ENCODE measurements at places on chromosomes 6 and 20.
A peak's percentile ranks its signal among the peaks of the same experiment; 100 is the strongest.

DNA sequence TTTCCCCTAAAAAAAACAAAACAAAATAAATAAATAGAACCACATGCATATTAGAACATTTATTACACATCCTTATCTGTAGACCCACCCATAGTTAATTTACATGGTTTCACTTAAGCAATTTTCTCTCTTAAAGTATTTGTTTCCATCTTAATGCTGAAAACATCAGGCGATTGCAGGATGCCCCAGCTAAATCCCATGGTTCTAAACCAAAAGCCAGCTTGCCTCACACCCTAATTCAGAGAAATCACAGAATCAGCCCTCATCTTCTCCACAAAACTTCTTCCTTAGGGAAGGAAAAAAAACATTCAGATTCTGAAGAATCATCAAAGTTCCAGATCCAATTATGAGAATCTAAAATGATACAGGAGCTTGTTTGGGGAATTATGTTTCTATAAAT lies 67.6 kb upstream of the MTHFD1L start:
- no peak for DNase-seq

DNA sequence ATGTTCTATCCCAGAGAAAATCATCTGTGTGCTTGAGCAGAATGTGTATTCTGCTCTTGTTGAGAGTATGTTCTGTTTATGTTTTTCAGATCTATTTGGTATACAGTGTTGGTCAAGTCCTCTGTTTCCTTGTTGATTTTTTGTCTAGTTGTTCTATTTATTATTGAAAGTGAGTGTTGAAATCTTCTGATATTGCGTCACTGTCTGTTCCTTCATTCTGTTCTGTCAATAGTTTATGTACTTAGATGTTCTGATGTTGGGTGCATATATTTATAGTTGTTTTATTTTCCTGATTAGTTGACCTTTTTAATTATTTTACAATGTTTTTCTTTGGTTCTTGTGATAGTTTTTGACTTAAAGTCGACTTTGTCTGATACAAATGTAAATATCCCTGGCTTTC lies 458.7 kb upstream of the HSF2 start:
- DNase-seq: no peak

DNA sequence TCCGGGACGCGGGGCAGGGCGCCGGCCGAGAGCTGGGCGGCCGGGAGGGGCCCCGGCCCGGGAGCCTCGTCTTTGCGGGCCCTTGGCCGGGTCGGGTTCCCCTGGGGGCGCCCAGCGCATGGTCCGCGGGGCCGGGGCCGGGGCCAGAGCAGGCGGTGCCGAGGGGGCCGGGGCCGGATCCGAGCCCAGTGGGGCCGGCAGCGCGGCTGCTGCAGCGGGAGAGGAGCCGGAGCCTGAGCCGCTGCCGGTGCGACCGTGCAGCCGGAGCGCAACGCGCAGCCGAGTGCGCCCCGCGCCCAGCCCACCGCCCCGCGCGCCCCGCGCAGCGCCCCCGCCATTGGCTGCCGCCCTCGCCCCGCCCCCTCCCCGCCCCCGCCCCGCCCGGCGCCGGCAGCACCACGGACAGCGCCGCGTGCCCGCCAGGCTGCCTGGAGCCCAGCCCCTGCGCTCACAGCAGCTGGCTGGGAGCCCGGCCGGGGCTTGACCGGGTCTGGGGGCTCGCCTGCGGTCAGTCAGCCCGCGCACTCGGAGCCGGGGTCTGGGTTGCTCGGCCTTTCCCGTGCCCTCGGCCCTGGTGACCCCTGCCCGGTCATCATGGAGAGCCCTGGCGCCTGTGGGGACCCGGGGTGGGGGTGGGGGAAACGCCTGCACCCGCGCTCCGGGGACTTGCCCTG lies at the start of gene HRH3:
Gene HRH3, minus strand, starts transcription at position 287 of the 674 bp plus-strand sequence. CDS start 308 bp downstream, outside the sequence.
- peak; percentile 41 for DNase-seq

GRCh38 chr6:147667082-147667481 lies 158.6 kb downstream of the SAMD5 start:
- no peak for DNase-seq

DNA sequence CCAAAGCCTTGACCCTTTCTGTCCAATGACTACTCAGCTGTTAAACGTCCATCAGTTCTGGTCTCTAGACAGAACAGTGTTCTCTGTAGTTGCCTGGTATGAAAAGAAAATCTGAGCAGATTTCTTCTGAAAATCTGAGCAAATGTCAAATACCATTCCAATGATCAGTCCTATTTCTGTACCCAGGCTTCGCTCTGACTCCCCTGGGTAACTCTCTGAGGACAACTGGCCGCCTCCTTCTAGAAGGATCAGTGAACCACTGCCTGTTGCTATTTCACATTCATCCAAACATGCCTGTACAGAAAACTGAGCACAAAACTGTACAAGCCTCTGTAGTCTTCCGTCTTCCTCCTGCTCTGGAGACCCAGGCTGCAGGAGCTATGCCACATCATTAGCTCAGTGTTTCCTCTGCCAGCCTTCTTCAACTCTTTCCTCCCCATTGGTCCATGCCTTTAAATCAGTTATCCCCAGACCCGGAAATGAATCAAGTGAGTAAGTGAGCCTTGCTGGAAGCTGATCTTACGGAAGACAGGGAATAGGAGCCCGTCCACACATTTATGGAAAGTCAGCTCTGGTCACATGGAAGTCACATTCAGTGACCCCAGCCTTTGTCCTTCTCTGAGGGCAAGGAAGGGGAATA lies 63.3 kb downstream of the DAAM2 start:
- no peak for DNase-seq

DNA sequence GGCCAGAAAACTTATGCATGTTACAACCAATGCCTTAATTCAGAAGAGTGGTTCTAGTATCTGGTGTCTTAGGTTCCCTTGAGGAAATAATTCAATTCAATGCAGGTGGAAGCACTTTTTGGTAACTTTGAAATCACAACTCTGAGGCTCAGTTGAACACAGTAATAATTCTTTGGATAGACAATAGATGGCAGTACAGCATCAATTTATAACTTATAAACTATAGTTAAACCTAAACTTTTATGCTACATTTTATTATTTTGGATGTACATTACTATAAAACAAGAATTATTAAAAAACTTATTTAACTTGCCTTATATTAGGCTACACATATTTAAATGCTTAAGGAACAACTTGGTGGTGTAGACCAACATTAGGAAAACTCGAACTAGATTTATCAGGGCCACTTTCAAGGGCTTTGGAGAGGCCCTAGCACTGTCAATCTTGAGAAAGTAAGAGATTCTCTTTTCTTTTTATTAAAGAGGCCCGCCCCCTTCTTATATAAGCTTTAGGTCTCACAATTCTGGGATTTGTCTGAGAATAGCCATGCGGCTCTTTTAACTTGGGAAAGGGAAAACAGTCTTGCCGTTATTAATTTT lies 85.9 kb downstream of the CRYBG1 start:
- DNase-seq: peak; percentile 28

DNA sequence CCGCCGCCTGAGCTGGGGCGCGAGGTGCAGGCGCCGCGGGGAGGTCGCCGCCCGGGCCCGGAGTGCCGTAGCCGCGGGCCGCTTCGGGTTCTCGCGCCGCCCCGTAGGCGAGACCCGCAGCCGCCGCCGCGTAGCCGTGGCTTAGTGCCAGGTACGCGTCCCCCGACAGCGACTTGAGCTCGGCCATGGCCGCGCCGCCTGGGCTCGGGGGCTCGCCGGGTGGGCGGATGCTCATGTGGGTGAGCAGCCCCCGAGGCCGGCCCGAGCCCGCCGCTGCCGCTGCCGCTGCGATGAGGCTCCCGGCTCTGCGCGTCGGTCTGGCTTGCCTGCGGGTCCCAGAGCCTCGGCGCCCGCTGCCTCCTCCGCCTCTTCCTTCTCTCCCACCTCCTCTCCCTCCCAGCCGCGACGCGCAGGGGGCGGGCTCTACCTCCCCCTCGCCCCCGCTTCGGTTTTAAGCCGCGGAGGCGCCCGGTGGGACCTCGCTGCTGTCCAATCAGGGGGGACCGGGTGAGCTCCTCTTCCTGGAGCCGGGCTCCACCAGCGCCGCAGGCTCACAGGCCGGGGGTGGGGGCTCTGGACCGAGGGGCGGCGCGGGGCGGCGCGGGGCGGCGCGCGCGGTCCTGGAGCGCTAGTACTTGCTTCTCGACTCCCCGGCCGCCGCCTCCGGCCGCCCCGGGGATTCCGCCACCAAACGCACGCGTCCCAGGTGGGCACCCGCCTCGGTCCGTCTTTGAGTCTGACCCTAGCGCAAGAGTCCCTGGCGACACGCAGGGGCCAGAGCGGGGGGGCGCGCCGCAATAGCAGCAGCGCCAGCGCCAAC lies at the start of gene BHLHE23:
Gene BHLHE23, minus strand, starts transcription at position 425 of the 820 bp plus-strand sequence. Its CDS starts 190 bp downstream, at position 235.
- no peak for DNase-seq

DNA sequence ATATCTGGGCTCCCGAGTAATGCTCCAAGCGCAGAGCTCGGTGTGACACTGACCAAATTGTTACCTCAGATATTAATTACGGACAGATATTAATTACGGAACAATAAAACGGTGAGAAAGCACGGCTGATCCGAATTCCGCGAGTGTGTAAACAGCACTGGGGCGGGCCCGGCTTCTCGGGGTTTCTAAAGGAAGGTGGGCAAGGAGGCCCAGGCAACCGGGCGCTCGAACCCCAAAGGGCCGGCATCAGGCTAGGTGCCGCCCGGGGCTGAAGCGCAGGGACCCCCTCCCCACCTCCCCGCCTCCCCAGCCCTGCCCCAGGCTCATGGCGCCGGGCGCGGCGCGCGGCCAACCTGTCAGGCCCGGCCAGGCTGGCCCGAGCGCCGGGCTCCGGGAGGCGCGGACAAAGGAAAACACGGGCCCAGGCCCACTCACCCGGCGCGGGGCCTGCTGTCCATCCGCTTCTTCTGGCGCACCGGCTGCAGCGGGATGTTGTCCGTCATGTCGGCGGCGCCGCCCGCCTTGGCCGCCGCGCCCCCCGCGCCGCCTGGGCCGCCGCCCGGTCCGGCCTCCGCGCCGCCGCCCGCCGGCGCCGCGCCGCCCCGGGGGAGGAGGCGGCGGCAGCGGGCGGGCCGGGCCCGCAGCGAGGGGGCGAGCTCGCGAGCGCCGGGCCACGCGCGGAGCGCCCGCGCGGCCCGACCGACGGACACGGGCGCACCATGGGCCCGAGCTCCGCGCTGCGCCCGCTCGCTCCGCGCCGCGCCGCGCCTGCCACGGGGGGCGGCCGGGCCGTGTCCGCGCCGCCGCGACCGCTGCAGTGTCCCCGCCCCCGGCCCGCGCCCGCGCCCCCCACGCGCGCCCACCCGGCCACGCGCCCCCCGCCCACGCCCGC lies at the start of gene ATP9A:
Gene ATP9A, minus strand, starts transcription at position 524 of the 892 bp plus-strand sequence. Its CDS starts 21 bp downstream, at position 503.
- DNase-seq: no peak

DNA sequence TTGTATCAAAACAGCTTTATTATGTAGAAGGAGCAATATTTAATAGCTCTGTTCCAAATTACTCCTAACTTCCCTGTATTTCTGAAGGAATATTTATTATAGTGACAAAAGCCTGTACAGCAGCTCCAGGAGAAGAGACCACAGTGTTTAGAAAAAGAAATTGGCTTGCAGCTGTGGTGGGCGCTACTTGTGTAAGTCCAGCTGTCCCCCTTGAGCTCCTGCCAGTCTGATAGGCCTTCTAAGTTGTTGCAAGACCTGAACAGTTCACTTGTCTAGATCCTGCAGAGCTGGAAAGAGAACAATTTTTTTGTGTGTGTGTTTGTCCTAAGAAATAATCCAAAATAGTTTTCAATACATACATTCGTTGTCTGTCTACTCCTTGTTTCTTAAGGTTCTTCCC lies 86.6 kb downstream of the JARID2 start:
- no peak for DNase-seq

DNA sequence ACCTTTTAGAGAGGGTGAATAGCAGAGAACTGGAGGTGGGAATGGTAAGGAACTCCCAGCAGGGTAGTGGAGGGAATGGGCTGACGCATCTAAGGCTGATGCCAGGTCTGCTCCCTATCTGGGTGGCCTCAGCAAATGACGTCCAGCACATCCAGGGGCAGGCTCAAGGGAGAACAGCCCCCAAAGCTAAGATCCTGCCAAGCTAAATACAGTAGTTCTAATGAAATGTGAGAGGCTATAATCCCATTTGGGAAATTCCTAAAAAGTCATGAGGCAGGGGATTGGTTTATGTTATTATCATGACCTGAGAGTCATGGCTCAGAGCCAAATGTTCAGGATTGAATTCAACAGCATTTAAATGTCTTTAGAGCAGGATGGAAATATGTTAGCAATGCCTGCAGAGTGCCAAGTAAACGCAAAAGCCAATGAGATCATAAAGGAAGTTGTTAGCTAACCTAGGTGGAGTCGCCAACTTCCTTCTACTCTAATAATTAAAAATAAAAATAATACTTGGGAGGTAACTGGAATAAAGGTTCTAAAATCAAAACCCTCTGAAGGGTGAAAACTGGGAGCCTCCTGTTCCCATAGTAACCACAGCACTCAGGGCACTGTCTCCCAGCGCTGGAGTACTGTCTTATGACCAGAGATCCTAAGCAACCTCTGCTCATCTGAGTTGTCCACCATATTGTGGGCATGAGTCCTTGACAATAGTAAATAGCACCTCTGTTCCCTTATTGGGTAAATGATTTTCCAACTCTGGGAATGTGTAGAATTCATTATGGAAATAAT lies 34.8 kb downstream of the IYD start:
- DNase-seq: no peak

- DNase-seq: no peak
Observed at GRCh38 chr20:37185686-37186085, 6.3 kb upstream of the MROH8 start.

DNA sequence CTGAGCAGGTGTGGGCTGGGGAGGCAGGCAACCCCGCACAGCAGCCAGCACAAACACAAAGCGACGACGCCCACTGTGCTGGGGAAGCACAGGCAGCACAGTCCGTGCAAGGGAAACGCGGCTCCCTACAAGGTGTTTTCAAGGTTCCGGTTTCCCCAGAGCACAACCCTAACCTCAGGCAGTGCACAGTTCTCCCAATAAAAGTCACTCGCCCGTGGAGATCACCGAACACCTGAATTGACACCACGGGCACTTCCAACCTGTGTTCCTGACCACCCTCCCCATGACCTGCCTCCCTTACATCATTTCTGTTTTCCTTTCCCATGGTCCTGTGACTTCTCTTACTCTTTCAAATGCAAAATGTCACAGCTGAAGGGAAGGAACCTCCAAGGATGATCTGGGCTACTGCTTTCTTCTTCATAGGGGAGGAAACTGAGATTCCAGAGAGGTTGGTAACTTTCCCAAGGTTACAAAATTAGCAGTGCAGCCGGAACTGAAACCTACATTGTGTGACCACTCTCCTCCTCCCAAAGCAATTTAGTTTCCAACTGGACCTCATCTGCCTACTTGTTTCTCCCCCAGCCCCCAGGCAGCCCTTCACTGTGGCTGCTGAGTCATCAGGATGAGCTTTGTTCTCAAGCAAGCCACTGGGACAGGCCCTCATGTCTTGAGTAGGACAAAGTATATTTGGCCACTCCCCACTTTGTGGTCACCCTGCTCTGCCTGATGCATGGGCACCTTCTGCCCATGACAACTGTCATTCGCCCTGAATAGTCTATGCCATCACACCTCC lies 125.3 kb downstream of the ATXN1 start:
- DNase-seq: peak; percentile 95

Measured in suppressor macrophage treated with lipopolysaccharide for 4 hours (primary cell).